Activated T-cell treated with anti-CD3 and anti-CD28 coated beads for 1 hour (primary cell): ENCODE measurements at places on chromosomes 3 and 15.

DNA sequence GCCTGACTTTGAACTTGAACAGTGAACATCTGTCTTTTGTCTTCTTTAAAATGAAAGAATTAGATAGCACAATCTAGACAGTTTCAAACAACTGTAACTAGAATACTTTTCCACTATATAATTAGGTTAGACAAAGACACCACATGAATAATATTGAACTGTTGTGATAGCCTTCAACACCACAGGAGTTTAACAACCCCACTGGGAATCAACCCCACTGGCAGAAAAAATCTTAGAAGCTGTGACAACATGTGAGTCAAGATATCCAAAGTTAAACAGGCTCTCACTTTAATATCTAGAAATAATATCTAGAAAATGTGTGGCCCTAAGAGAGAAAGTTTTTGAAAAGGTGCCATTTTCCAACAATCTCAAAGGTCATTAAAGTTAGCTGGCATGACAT lies 64.4 kb upstream of the PRICKLE2 start:
- no peak for DNase-seq

GRCh38 chr15:88275804-88276203 lies 19.3 kb upstream of the NTRK3 start:
- DNase-seq: no peak

- DNase-seq: no peak
Observed at GRCh38 chr15:77518458-77518857, 97.8 kb downstream of the HMG20A start.

GRCh38 chr3:33145221-33145900 lies 31.5 kb downstream of the CRTAP start:
- DNase-seq: no peak

DNA sequence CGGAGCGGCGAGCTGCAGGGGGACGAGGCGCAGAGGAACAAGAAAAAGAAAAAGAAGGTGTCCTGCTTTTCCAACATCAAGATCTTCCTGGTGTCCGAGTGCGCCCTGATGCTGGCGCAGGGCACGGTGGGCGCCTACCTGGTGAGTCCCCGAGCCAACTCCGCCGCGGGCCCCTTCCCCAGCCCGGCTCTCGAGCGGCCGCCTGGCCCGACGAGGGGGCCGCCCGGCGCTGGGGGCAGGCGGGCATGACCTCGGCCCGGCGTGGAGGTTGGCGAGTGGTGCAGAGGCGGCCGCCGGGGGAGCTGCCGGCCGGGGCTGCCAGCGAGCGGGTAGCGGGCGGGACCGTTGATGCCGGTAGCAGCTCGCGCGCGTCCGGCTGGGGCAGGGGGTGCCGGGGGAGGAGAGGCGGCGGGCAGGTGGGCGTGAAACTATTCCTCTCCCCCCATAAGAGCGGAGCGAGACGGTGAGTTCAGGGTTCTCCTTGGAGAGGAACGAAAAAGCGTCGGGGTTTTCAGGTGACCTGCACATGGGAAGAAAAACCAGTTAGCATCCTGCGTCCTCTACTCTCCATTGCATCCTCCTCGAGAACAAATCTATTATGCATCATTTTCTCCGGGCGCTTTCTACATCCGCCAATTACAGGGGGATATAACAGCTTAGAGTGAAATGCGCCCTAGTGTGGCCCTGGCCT lies 585 bp downstream of the SLCO3A1 start:
- peak; percentile 27 for DNase-seq
